A549 treated with CpdA at 1 μM for 4 hours (cell line): ENCODE measurements at places on chromosomes 12 and 14. TPM values are rescaled to one million over a fixed set of nuclear protein-coding genes. Genes with fewer than 3 reads are reported as not detected.

Gene GLIPR1L2
- 0.12 to 0.19 TPM (median 0.13 TPM) in 4 of 5 replicates, not detected in the other for total RNA-seq

Gene DHRS2
- total RNA-seq = 7.4 to 11.1 TPM (median 8.2 TPM) in 5 replicates

Gene LTB4R
- total RNA-seq = 5.3 to 7.0 TPM (median 6.2 TPM) in 5 replicates

Gene PROX2
- total RNA-seq = not detected in 5 replicates

Gene HECTD4
- total RNA-seq = 12.4 to 14.5 TPM (median 13.8 TPM) in 5 replicates

Gene TTC5
- 18.1 to 29.1 TPM (median 20.6 TPM) in 5 replicates for total RNA-seq

Gene GNG2
- total RNA-seq = 1.7 to 3.2 TPM (median 2.7 TPM) in 5 replicates

Gene PLEKHD1
- 0.02 to 0.03 TPM in 2 of 5 replicates, not detected in the others for total RNA-seq

Gene KLRG1
- 1.1 to 2.1 TPM (median 1.4 TPM) in 5 replicates for total RNA-seq

Gene TECPR2
- total RNA-seq = 6.1 to 9.1 TPM (median 8.0 TPM) in 5 replicates

Gene CLEC4C
- total RNA-seq = not detected in 5 replicates

Gene KRT83
- total RNA-seq = 2.2 to 6.1 TPM (median 5.3 TPM) in 5 replicates

Gene ANHX
- total RNA-seq = not detected in 5 replicates

Gene CAPZA3
- not detected in 5 replicates for total RNA-seq

Gene TRPV4
- 0.07 to 0.11 TPM (median 0.09 TPM) in 4 of 5 replicates, not detected in the other for total RNA-seq

Gene NEDD1
- 14.6 to 23.2 TPM (median 21.4 TPM) in 5 replicates for total RNA-seq

Gene ADCY4
- total RNA-seq = not detected in 5 replicates

Gene GPR162
- 0.31 to 0.54 TPM (median 0.42 TPM) in 5 replicates for total RNA-seq

Gene CCDC60
- total RNA-seq = not detected in 5 replicates

Gene CD27
- not detected in 5 replicates for total RNA-seq

Gene LRP1-AS
- not detected in 5 replicates for total RNA-seq

Gene NTN4
- total RNA-seq = 49.4 to 56.4 TPM (median 53.9 TPM) in 5 replicates

Gene ANKRD13A
- total RNA-seq = 14.3 to 26.4 TPM (median 17.5 TPM) in 5 replicates

Gene SMAGP
- total RNA-seq = 17.5 to 25.7 TPM (median 21.5 TPM) in 5 replicates
